Hypothalamus (tissue), 51 donors: ENCODE measurements at places on chromosomes 6 and 20.

DNA sequence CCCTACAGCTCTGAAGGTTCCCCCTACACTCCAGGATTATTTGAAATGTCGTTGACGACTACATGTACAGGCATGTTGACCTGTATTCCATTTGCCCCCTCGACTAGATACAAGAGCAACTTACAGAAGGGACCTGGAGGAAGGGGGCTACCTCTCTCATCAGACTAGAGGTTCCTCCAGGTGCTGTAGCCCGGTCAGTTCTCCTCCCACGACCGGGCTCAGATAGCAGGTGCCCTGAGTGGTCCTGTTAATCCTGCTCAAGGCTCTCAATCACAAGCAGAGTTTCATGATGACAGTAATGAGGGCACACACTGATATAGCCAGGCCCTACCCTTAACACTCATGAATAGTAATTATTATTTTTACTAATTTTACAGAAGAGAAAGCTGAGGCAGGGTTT is 36.5 kb downstream of the KCNK5 start:
- DNase-seq: no peak

DNA sequence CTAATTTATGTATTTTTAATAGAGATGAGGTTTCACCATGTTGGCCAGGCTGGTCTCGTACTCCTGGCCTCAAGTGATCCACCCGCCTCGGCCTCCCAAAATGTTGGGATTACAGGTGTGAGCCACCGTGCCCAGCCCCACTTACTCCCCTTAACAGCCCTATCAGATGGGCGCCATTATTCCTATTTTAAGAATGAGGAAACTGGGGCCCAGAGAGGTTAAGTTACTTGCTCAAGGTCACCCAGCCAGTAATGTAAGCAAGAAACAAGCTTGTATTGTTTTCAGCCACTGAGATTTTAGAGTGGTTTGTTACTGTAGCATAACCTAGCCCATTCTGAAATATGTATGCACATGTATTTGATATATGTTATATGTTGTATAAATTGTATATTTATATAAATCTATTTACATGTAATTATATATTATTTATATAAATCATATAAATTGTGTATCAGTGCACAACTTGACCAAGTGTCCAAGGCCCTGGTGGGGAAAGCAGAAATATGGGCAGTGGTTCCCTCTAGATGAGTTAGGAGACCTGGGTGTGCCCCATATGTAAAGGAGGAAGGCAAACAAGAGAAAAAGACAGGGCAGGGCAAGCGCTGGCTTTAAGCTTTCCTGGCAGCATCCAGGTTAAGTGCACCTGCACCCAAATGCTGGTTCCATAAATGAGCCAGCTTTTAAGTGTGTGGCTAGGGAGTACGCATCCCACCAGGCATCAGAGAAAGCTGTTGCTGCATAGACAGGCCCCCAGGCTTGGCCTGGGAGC is 1.2 kb upstream of the GUCA1A start:
- no peak for DNase-seq

GRCh38 chr20:24590178-24590982 is 121.0 kb downstream of the SYNDIG1 start:
- no peak for DNase-seq

DNA sequence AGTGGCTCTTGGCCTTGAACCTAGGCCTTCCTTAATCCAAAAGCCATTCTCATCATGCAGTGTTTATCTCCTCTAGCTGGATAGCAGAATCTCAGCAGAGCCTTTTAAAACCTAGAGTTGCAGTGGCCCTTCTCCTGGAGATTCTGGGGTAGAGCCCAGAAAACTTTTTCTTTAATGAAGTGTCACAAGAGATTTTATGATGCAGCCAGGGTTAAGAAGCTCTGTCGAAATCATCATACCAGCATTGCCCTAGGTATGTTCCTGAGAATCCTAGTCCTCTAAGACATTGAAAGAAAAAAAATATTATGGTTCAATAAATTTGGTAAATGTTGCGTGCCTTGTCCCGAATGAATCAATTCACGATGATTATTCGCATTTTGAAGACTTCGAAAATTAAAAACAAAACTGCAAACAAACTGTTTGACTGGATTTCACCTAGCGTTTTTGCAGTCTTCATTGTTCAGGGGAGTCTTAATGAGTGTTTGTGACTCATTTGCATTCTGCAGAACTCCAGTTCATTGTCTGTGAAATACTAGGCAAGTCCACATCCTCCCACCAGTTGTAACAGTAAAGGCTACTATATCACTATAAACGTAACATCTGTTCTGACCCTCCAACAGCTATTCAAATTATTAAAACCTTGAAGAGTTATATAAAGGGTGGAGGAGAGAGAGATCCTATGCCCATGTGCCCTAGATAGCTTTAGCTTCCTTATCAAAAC is 198.6 kb downstream of the UST start:
- no peak for DNase-seq

DNA sequence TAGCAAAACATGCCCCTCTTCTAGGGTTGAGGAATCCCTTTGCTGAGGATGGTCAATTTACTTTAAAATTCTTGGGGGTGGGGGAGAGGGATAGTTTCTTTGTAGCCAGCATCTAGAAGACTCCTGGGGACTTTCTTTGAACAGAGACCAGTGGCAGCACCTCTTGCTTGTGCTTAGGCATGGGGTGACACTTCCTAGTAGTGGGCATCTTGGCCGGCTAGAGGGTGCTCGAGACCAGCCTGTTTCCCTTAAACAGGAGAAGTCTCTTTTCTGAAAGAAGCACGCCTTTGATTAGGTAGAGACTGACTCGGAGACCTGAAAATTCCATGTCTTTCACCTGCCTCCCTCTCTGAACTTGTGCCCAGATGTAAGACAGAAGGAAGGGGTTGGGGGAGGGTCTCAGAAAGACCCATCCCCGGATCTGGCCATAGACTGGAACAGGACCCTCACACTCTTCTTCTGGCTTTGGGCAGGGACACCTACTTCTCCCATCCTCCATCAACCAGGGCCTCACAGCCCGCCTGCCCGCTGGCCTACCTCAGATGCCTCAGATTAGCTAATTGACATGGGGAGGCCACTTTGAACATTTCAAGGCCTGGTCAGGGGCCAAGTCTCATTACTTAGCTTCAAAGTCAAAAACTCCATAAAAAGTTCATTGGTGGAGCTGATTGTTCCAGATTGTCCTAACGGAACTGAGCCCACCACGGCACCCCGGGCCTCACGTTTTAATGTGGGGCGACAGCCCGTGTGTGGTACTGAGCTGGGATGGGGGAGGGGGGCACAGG is 172.2 kb downstream of the CDC5L start:
- no peak for DNase-seq

- no peak for DNase-seq
Observed at GRCh38 chr20:13141546-13141945, 79.5 kb upstream of the ISM1 start.

DNA sequence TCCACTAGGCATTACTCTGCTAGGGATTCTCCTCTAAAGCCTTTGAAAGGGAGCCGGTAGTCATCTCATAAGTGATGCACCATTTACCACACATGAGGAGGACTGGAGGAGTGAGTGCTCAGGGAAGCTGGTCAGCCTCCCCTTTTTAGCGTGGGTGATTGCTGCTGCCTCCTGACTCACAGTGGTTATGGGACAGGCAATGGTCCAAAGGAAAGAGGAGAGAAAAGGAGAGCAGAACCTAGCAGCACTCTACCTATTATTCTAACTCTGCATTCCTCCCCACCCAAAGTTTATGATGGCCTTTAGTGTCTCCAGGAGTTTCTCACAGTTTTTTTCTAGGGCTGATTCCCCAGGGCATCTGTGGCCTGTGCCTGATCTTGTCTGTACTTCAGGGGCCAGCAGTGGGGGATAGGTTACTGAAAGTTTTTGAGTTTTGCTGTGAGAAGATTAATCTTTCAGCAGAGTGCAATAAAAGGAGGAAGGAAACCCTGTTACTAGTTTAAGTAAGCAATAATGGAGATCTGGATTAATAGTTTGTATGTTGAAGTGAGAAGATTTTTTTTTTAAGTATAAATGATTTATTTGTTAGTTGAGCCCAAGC is 36.4 kb upstream of the GCLC start:
- DNase-seq: no peak

DNA sequence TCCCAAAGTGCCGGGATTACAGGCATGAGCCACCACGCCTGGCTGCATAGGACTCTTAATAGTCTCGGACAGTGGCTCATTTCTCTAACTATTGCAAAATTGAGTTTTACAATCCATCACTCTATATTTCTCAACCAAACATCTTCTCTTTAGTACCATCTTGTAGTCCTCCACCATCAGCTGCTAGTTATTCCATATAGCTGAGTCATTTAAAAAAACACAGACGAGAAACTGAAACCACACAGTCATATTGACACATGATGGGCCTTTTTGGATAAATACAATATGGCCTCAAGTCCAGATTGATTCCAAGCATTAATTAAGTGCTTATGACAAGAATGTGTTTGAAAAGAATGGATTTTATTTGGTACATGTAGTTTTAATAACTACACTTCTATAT is 599.1 kb downstream of the MEI4 start:
- no peak for DNase-seq

DNA sequence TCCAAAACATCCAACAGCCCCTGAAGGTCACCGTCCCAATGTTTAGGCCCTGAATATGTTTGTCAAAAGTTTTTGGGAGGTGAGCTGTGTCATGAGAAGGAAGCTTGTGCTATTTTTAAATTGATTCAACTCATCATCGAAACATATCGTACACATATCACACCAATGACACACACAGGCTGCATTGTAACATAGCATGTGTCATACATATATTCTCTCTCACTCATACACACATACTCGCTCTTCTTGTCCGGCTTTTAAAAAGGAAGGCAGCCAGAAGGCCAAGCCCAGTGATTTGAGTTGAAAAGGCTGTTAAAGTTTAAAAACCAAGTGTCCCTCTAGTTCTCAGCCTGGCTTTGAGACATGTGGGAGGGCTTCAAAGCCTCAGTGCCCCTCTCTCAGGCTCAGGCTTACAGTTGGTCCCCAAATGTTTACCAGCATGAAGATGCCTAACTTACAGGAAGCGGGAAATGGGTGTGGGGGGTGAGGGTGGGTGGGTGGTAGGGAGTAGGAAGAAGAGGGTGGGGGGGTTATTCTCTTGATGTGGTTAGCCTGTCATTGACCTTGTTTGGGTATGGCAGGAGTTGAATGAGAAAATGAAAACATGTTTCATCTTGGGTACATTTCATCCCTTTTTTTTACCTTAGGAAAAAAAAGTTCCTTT is 3.3 kb upstream of the PRDM1 start:
- no peak for DNase-seq

DNA sequence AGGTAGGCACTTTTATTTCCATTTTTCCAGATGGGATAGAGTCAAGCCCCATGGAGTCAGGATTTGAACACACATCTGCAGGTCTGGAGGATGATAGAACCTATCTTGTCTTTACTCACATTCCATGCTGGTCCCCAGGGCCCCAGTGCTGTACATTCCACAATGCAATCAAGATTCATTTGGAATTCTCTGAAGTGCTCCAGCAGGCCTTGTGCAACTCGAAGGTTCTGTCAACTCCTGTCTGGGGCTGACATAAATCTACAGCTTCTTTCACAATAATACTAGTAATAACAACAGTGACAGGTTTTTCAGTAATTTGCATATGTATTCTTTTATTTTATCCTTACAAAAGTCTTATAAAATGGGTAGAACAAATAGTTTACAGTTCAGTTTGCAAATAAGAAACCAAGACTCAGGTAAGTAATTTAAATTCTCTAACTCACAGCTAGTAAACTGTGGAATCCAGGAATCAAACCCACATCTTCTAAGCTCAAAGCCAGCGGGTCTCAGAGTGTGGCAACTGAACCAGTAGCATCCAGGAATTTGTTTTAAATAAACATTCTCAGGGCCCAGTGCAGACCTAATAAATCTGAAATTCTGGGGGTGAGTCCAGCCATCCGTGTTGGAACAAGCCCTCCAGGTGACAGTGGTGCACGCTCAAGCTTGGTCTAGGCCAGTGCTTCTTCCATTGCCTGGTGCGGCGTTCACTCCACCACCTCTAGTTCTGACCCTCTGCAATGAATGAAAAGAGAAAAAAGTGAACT is 137.0 kb upstream of the TNFAIP3 start:
- DNase-seq: no peak

GRCh38 chr6:155915651-155916050 is 460.0 kb upstream of the NOX3 start:
- DNase-seq: no peak

GRCh38 chr6:73471686-73472290 is 10.3 kb downstream of the MTO1 start:
- no peak for DNase-seq
